ENCODE measurements at places on chromosomes 7 and 10. TPM values are rescaled to one million over a fixed set of nuclear protein-coding genes. Genes with fewer than 3 reads are reported as not detected.

- peaks cover 26% of the 10 kb centered on the region for H3K4me1 ChIP-seq
- no peak overlapping the region for H3K4me3 ChIP-seq
- H3K36me3 ChIP-seq, result no peaks in the 10 kb centered on the region
- DNase-seq, result no peak
Measured at GRCh38 chr10:6297951-6298381, 95.2 kb downstream of the PFKFB3 start.

- H3K36me3 ChIP-seq, result no peaks in the 10 kb centered on the region
- H3K4me3 ChIP-seq, result no peak overlapping the region
- DNase-seq, result no peak
- H3K27ac ChIP-seq, result no peak overlapping the region
- H3K4me1 ChIP-seq, result no peaks in the 10 kb centered on the region
Measured at GRCh38 chr10:95795602-95796001, 39.6 kb downstream of the ENTPD1 start.

DNA sequence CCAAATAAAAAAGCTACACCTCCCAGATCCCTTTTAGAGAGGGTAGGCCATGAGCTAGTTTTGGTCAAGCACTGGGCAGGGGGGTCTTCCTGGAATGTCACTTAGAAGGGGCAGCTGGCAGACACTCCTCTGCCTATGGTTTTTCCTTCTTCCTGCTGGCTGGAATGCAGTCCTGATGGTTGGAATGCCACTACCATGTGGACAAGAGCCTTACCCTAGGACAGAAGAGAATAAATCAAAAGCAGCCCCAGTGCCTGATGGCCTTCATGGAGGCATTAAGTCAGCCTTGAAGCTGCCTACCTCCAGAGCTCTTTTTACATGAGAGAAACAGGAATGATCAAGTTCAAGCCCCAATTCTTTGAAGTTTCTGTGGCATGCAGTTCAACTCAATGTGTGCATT lies 43.5 kb upstream of the SORBS1 start:
- no peak overlapping the region for H3K4me3 ChIP-seq
- H3K27me3 ChIP-seq, result no peaks in the 10 kb centered on the region
- no peaks in the 10 kb centered on the region for H3K36me3 ChIP-seq
- no peaks in the 10 kb centered on the region for H3K4me1 ChIP-seq
- H3K27ac ChIP-seq, result no peak overlapping the region
- no peak for DNase-seq

GRCh38 chr7:116978006-116978405 lies 24.7 kb downstream of the ST7 start:
- no peak for DNase-seq
- H3K4me3 ChIP-seq, result no peak overlapping the region
- no peaks in the 10 kb centered on the region for H3K4me1 ChIP-seq
- H3K27me3 ChIP-seq, result no peaks in the 10 kb centered on the region
- no peak overlapping the region for H3K27ac ChIP-seq

DNA sequence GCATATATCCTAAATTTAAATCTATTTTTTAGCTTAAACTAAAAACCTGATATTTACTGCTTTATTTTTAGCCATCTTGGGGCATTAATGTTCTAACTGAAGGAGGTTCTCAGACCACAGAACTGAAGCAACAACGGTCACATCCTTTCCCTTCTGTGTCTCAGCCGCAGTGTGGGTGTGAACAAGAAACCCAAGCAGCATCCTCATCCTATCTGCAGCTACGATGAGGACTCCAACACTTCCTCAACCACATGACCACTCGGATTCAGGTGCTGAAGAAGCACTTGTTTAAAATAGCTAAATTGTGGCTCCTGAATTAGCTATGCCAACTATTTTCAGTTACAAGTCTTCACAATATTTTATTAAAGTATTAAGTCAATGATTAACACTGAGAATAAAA lies 5.3 kb downstream of the ESYT2 start:
- H3K4me1 ChIP-seq, result peaks cover 38% of the 10 kb centered on the region
- H3K27me3 ChIP-seq, result no peaks in the 10 kb centered on the region
- H3K4me3 ChIP-seq, result no peak overlapping the region
- peak overlapping the region; percentile 5 for H3K27ac ChIP-seq
- no peak for DNase-seq

DNA sequence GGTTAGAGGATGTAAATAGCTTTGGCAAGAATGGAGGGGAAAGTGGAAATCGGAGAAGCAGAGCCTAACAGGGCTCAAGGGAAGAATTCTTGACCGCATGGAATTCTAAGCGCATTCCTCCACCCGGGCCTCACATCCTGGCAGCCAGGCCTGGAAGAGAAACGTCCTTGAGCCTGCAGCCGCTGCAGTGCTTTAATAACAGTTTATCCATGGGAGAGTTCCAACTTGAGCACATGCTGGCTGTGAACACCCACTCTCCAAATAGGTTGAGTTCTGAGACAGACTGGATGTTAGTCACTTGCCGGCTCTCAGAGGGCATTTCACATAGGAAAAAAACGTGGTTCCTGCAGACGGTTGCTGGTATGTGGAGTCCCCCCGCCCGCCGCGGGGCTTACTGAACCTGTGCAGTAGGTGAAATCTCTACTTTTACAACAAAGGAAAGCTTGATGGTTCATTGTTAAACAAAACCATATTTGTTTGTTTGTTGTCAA lies 61.4 kb upstream of the STEAP1B start:
- no peak overlapping the region for H3K27ac ChIP-seq
- H3K4me1 ChIP-seq, result peaks cover 40% of the 10 kb centered on the region
- H3K36me3 ChIP-seq, result no peaks in the 10 kb centered on the region
- peak; percentile 49 for DNase-seq
- H3K27me3 ChIP-seq, result no peaks in the 10 kb centered on the region
- H3K4me3 ChIP-seq, result no peak overlapping the region

- no peaks in the 10 kb centered on the region for H3K36me3 ChIP-seq
- H3K4me3 ChIP-seq, result no peak overlapping the region
- H3K4me1 ChIP-seq, result no peaks in the 10 kb centered on the region
Measured at GRCh38 chr7:138431517-138431916, 28.5 kb upstream of the TRIM24 start.

GRCh38 chr7:149226840-149227494 lies 12.5 kb upstream of the ZNF212 start:
- DNase-seq, result no peak
- H3K36me3 ChIP-seq, result peaks cover 45% of the 10 kb centered on the region
- H3K27me3 ChIP-seq, result no peaks in the 10 kb centered on the region
- no peak overlapping the region for H3K4me3 ChIP-seq

CUBN gene
- total RNA-seq, result 38.9 TPM

BICC1 gene
- total RNA-seq, result 29.9 TPM

IGFBP3 gene
- 145 TPM for total RNA-seq

PTPN20 gene
- total RNA-seq, result 1.8 TPM

Measured in tibial nerve (tissue), 4 donors.